GM12891 (cell line): ENCODE measurements at places on chromosomes 2 and 18.

- no peak for DNase-seq
Measured at GRCh38 chr2:221397187-221397586, 174.9 kb downstream of the EPHA4 start.

GRCh38 chr2:192500550-192501200 lies 305.9 kb upstream of the TMEFF2 start:
- DNase-seq, result no peak

DNA sequence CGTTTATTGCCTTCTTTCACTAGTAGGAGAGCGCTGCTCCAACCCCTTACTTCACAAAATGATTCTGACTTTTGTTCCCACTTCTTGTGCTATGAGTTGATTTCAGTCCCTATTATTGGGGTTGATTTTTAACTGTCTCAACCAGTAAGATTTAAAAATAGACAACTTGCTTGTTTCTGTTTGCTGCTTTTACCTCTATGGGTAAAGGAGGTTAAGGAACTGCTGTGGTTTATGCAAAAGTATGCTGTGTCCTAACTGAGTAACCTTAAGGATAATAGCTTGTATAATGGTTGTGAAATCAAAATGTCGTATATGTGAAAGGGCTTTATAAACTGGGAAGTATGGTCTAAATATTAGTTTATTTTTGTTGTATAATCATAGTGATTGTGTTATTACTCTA lies 22.6 kb downstream of the ALMS1 start:
- no peak for DNase-seq

- DNase-seq, result no peak
Measured at GRCh38 chr2:223095207-223095606, 43.2 kb downstream of the KCNE4 start.

DNA sequence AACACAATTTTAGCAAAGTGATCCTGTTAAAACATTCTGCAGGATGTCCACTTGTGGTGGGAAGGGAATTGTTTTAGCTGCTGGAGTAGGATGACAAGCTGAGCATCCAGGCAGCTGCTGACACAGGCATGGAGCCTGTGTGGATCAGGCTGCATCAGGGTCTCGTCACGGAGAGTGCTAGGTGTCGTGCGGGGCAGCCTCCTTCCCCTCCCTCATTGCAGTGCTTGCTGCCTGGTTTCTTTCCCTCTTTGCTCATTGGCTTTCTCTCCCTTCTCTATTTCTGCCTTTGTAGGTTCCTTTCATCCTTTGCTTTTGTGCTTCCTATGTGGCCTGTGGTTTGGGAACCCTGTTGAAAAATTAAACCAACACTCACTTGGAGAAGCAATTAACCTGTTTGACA lies 172.9 kb downstream of the TPGS2 start:
- no peak for DNase-seq

- no peak for DNase-seq
Measured at GRCh38 chr2:226797989-226798421, 1.6 kb downstream of the IRS1 start.

DNA sequence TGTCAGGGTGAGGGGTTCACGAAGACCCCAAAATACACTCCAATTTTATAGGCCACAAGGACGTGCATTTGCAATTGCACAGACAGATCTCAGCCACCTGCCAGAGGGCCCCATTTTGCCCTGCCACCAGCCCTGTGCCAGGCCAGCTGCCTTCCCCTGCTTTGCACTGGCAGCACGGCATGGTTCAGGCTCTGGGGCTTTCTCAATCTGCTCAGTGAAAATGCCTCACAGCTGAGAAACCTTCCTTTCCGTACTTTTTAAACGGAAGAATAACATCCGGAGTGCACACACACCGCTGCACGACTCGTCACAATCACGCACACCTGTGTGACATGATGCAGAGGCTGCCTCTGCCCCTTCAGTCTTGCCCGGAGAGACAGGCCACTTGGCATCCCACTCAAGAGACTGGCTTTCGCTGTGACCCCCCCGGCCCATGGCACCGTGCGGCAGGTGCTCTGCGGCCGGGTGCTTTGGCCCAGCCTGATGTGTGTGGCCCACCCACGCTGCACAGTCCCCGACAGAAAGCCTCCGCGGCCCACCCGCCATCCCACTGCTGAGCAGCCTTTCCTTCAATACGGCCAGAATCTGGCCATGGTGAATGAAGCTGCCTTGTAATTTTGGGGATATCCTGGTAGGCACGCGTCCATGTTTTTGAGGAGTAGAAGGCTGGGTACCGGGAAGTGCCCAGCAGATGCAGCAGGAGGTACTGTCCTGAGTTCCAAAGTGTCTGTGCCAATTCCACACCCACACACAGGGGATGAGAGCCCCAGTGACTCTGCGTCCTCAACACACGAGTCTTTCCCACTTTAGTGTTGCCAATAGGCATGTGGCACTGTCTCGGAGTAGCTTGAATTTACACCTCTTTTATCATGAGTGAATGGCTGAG lies 88.8 kb downstream of the USP40 start:
- DNase-seq, result no peak

DNA sequence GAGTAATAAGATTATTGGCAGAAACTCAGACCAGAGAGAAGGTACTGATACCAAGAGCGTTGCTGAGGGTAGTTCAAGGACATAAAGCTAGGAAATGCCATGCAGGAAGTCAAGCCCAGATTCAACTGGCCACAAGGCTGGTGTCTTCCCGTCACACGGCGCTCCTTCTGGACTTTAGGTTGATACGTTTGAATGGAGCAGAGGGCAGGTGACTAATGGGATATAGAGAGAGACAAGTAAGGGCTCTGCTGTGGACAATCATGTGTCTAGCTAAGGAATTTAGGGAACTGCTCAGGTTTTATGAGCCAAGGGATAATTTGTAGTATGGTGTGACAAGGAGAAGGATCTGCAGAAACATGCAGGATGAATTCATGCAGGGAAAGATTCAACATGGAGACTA lies 83.9 kb upstream of the MC2R start:
- no peak for DNase-seq

DNA sequence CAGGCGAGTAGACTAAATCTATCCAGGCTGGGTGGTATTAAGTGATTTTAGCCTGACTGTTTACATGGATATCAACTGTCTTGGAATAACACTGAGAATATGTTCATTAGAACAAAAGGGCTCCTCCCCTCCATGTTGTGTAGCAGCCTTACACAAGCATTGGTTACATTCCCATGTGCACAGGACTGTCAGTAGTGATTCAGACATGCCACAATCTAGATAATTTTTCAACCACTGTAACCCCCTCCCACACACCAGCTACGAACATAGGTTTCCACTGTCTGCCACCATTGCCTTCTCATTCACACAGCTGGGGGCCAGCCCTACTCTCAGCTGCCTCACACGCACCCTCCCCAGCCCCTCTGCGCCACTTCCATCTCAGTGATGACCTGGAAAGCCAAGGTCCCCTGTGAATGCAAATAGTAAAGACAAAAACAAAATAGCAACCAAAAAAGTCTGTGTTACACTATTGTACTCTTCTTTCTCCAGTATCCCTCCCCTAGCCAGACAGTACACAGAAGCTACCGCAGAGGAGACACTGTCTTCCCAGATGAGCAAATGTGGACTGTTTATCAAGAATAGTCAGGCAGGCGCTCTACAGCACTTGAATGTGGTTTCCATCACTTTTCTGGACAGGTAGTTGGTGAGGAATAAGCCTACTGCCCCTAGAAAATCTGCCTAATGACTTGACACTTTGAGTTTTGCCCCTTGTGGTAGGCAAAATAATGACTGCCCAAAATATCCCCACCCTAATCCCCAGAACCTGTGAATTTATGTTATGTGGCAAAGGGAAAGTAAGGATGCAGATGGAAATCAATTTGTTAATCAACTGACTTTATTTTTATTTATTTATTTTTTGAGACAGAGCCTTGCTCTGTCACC lies 27.9 kb upstream of the TYMS start:
- no peak for DNase-seq

DNA sequence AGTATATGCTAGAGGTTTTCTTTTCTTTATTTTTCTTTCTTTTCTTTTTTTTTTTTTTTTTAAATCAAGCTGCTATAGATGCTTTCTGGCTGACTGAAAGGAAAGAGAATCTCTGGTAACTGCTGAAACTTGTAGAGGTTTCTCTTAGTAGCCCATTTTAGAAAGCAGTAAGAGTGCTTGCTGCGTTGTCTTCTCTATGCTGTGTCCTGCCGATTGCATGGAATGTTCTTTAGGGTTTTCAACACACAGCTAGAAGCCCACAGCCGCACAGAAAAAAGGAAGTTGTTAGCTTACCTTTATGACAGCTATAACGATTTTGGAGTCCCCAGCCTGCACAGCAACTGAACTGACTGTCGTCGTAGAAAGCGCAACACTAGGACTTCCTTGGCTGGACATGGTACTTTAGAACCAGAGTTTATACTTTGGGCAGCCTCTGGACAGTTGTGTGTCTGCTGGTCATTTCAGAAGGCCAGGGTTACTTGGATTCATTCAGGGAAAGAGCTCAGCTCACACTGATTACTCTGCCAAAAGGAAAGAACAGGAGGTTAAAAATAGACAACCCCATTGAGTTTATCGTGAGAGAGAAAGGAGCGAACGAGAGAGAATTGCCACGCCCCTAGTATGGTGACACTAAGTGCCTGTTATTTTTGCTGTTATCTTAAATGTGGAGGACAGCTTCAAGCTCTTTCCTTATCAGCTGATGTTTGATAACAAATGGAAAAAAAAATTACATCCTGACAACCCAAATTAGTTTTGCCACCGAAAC lies at the start of gene CCDC141:
Gene CCDC141 (minus strand): TSS at position 592 of the 766 bp plus-strand sequence. CDS start 196 bp downstream, at position 396.
- no peak for DNase-seq

DNA sequence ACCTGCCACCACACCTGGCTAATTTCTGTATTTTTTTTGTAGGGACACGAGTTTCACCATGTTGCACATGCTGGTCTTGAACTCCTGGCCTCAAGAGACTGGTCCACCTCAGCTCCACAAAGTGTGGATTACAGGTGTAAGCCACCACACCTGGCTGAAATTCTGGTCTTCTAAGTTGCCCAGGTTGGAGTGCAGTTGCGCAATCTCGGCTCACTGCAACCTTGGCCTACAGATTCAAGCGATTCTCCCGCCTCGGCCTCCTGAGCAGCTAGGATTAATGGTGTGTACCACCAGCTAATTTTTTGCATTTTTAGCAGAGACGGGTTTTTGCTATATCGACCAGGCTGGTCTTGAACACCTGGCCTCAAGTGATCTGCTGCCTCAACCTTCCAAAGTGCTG lies 5.6 kb downstream of the POLR2D start:
- no peak for DNase-seq

DNA sequence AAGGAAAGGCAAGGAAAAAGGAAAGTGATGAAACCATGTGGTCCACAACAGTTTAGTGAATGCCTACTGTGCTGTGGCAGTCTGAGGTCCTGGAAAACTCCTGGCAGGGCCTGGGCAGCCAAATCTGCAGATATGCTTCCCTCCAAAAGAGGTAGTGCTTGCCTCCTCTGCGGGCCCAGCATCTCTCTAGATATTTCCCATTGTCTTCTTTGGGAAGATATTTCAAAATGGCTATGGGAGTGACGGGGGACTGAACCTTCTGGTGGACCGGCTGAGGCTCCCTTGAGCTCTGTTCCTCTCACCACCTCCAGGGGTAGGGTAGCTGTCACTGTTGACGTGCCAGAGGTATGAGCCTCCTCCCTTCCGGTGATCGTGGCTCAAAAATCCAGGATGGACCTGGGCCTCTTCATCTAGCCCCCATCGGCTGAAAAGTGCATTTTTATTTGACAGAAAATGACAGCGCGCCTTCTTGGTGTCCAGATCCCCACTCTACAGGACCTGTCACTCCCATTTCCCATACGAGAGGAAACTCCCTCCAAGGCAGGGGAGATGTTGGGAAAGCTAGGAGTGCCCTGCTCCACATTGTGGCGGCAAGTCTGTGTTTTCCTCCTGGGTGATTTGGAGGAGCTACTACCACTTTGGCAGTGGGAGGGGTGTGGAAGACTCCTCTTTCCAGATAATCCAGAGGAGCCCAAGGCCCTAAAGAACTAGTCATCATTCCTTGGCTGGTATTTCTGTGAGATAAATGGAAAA lies 9.4 kb upstream of the PAX3 start:
- no peak for DNase-seq

GRCh38 chr2:240333985-240334384 lies 101.5 kb upstream of the GPC1 start:
- DNase-seq, result no peak

DNA sequence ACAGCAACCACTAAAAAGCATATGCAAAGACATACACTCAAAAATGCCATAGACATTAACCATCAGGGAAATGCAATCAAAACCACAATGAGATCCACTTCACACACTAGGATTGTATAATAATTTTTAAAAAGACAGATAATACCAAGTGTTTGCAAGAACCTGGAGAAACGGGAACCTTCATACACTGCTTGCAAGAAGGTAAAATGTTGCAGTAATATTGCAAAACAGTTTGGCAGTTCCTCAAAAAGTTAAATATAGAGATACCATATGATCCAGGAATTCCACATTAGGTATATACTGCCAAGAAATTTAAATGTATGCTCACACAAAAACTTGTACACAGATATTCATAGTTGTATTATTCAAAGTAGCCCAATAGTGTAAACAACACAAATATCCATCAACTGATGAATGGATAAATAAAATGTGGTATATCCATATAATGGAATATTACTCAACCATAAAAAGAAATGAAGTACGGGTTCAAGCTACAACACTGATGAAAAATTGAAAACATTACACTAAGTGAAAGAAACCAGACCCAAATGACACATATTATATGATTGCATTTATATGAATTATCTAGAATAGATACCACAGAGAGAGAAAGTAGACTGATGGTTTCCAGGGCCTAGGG lies 14.7 kb upstream of the CHMP3 start:
- DNase-seq, result no peak

DNA sequence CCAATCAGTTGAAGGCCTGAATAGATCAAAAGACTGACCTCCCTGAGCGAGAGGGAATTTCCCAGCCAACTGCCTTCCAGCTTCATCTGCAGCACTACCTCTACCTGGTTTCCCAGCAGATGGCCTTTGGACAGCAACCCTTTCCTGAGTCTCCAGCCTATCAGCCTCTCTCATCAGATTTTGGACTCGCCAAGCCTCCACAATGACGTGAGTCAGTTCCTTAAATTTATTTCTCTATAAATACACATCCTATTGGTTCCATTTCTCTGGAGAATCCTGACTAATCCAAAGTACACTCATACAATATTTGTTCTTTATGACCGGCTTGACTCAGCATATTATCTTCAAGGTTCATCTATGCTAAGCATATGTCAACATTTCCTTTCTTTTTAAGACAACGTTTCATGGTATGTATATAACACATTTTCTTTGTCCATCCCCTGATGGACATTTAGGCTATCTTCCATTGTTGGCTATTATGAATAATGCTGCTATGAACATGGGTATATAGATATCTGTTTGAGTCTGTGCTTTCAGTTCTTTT lies 294.6 kb downstream of the LRATD1 start:
- no peak for DNase-seq

GRCh38 chr2:47269316-47270232 lies 114.5 kb upstream of the STPG4 start:
- DNase-seq, result no peak

DNA sequence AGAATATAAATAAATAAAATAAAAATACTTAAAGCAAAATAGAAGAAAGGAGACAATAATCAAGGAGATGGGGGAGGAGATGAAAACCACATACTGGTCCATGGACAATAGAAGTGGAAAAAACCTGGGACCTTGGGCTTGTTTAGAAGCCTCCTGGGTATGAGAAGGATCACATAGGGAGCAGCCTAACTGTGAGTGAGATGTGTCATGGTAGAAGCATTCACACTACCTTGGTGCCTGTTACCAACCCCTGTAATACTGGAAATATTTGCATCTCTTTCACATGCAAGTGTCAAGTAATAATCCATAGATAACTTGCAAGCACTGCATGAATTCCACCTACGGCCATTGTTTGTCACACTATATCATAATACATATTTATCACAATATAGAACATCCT lies 23.2 kb upstream of the RNF103 start:
- no peak for DNase-seq

- DNase-seq, result no peak
Measured at GRCh38 chr18:22060361-22060760, 109.0 kb upstream of the GATA6 start.
